Stimulated activated CD8-positive, alpha-beta memory T cell treated with anti-CD3 and anti-CD28 coated beads, Interleukin-4, amount 100 ng/mL, for 4 hours (primary cell): ENCODE measurements at places on chromosomes 4 and X.

- DNase-seq, result no peak
Measured at GRCh38 chrX:57918750-57919436, 8.6 kb upstream of the ZXDA start.

DNA sequence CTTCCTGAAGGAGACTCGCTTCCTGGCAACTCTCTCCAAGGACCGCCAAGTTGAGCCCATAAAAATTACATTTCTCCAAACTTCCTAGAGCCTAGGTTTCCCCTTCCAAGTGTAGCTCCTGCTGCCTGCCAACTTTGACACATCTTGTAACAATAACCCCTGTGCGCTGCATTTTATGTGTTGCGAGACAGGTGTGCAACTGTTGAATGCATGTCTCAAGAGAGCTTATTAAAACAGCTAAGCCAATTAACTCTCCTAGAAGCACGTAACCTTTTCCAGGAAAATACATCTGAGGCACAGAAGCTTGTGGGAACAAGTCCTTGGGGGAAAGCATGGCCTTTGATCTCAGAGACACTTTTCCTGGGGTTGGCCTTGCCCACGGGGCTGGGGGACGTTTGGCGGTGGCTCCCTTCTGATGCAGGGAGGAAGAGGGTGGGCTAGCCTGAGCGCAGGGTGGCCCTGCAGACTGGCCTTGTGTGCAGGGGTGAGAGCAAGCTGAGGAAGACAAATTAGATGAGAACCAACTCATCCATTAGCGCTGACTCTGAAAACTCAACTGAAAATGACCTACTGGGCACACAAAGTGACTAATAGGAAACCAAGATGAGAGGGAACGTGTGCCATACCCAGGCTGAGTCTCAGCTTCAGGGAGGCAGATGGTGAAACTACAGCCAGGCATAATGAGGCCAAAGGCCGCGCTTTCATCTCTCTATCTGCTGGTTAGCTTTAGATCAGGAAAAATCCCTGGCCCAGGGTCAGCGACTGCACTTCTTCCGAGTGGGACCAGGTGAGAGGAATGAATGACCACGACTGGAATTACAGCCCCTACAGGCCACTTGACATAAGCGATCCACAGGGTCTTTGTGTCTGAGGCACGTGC lies 75.3 kb downstream of the ENPP6 start:
- no peak for DNase-seq

- peak; percentile 2 for DNase-seq
Measured at GRCh38 chrX:133776072-133776471, 209.3 kb downstream of the GPC3 start.

- DNase-seq, result no peak
Measured at GRCh38 chrX:42524379-42524778, 253.6 kb downstream of the PPP1R2C start.

DNA sequence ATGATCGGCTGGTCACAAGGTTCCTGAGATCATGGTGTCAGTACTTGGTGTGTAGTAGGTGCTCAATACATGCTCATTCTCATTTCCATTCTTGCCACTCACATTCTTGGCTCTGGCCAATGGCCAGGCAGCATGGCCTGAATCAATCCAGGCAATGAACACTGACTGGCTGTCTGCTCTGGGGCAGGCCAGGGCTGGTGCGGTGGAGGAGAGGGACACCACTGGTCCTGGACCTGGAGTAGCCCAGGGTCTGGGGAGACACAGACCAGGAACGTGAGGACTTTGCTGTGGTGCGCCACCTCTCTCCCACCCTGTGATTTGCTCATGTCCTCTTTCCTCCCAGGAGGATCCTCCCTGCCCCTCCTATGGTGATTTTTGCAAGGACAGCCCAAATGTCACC lies 119.4 kb downstream of the PSAPL1 start:
- no peak for DNase-seq
